CD4-positive, alpha-beta T cell treated with Interleukin-1 beta for 1 hour (primary cell): ENCODE measurements at places on chromosomes 7 and 10.

GRCh38 chr10:102579328-102579727, 65.0 kb upstream of the TRIM8 start:
- DNase-seq = no peak

GRCh38 chr10:3031490-3031889, 35.9 kb upstream of the PFKP start:
- no peak for DNase-seq

- DNase-seq = no peak
These were observed 191.0 kb downstream of the GLI3 start for GRCh38 chr7:42045961-42046360.

DNA sequence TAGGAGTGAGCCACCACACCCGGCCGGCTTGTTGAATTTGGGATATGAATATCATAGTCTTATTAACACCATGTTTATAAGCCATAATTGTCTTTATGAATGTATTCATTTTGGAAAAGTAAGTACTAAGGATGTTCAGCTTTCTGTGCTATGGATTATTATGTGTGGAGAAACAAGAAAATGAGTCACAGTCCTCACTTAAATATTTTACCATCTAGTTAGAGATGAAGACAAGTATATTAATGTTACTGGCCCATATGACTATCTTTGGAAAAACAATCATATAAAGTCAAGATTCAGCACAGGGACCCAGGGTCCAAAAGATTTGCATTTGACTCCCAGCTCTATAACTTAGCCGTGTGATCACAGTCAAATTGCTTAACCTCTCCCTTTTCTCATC, 9.8 kb upstream of the TOMM7 start:
- DNase-seq = no peak

- no peak for DNase-seq
These were observed 296 bp downstream of the HABP2 start for GRCh38 chr10:113553149-113553548.

DNA sequence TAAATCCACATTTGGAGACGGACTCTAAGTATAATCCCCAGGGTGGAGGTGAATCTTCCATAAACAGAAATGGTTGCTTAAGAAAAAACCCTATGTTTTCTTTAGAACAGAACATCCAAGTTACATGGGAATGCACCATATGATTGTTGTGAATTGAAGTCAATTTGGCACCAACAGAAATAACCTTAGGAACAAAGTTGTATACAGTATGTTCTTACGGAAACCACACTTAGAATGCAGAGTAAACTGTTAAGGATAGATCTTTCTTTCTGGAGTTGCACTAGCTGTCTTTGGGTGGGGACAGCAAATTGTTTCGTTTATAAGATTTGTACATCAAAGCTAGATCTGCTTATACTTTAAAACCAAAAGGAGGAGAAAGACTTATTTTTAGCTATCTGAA, 316.4 kb downstream of the PTEN start:
- no peak for DNase-seq

DNA sequence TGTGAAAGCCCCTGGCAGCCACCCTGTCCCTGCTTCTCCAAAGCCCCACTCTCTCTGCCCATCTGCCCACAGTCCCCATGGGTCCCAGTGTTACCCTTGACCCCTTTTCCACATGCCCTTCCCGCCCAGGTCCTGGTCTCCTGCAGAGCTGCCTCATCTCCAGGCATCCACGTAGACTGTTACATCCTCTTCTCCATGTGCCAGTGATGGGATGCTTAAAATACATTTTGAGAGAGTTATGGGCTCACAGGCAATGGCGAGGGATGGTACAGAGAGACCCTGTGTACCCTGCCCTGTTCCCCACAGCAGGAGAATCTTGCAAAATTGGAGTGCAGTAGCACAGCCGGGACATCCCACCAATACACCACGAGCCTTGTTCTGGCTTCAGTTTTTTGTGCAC, 56.8 kb downstream of the GLRX3 start:
- DNase-seq = no peak

- no peak for DNase-seq
These were observed 28.2 kb downstream of the SFR1 start for GRCh38 chr10:104150139-104150538.

DNA sequence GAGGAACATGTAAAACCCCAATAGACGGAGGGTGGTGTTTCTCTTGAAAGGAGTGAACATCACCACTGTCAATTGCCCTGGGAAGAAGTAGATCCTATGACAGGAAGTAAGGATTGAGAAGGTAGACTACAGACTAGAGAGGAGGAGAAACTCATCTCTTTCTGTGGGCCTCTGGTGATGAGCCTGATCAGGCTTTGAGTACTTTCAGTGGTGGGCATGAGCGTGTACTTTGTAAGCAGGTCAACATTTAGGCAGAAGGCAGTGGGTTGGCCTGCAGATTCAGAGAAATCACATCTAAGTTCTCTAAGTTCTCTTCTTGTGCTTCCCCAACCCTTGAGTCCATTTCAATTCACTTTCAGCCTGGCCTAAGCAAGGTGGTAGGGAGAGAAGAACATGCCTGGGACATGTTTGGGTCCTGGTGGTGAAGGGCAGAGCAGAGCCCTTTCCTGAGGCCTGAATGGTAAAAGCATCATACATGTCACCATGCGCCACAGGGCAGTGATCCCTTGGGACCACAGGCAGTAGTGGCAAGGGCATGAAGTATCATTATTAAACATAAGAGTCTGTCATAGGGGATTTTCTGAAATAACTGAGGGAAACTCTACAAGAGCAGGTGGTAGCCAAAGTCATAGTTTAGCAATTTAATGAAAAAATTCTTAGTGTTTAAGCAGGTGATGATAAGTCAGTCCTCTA, 56.4 kb upstream of the ANKRD1 start:
- DNase-seq = no peak

- no peak for DNase-seq
These were observed 218.4 kb upstream of the ZNF32 start for GRCh38 chr10:43867113-43867512.

DNA sequence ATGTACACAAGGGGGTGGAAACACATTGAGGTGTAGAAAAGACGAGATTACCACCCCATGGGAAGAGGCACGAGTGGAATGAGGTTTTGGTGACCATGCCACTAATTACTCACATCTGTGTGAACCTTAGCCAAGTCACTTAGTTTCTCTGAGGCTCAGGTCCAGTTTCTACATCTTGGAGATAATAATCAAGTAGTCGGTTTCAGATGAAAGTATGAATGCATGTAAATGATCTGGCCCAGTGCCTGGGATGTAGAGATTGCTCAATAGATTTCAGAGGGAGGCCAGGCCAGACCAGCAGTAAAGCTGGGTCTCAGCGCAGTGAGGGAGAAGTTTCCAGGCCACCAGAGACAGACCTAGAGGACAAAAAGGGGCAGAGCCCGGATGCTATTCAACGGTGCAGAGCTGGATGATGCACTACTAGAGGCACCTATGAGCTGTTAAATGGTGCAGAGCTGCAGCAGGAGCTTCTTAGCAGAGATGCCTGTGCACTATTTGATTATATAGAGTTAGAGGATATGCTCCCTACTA, 725.1 kb downstream of the GRID1 start:
- DNase-seq = no peak

DNA sequence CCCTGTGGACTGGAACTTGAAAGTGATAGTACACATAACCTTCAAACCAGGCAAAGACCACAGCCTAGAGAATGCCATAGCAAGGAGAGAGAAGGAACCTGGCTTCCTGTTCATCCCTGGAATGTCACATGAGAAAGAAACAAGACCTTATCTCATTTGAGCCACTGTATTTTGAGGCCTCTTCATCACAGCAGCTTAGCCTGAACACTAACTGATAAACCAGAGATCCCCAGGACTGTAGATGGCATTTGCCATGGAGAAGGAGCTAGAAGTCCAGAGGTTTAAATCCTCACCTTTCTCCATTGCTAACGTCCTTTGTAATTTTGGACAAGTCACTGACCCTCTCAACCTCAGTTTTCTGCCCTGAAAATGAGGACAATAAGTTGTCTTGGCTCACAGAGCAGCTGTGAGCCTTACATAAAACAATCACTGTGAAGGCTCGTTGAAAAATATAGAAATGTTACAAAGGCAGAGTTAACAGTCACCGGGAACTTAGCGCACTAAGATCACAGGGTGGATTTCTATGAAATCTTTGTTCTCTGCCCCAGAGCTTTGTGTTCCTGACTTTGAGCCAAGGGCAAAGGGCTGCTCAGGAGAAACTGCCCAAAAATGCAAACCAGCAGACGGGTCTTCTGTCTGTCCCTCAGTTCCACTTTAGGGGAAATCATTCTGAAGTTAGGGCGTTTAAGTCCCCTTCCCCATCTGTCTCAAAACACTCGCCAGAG, 197.0 kb downstream of the USP6NL start:
- DNase-seq = no peak

DNA sequence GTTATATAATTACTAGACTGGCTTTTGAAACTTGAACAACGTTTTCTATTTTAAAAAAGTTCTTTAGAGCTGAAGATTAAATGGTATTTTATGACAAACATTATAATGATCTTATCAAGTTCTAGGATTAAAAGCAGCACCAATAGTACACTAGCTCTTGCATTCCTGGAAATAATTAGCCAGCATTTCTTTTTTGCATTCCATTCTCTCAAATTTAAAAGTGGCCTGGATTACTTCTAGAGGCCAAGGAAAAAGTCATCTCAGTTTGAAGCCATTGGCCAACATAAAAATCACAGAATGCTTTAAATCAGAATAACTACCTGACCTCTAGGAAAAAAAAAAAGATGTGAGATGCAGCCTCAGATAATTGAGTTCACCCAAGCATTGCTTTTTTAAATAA, 1326.4 kb upstream of the SORCS1 start:
- no peak for DNase-seq

GRCh38 chr10:94083662-94084265, 90.0 kb downstream of the PLCE1 start:
- DNase-seq = no peak

DNA sequence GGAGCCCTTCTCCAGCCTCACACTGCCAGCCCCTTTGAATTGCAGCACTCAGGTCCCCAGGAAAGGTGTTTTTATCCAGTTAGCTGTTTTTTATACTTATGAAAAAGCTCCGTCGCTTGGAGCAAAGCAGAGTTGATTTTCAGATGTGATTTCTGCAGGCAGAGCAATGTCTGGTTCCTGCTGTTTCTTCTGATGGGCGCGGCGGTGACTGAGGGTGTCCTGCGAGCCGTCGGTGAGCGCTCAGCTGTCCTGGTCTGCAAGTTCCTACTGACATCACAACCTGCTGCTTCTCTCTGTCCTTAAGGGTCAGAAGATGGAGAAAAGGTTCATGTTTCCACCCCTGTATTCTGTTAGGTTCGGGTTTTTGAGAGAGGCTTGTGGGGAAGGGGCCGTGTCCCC, 109.6 kb upstream of the FAM20C start:
- no peak for DNase-seq

DNA sequence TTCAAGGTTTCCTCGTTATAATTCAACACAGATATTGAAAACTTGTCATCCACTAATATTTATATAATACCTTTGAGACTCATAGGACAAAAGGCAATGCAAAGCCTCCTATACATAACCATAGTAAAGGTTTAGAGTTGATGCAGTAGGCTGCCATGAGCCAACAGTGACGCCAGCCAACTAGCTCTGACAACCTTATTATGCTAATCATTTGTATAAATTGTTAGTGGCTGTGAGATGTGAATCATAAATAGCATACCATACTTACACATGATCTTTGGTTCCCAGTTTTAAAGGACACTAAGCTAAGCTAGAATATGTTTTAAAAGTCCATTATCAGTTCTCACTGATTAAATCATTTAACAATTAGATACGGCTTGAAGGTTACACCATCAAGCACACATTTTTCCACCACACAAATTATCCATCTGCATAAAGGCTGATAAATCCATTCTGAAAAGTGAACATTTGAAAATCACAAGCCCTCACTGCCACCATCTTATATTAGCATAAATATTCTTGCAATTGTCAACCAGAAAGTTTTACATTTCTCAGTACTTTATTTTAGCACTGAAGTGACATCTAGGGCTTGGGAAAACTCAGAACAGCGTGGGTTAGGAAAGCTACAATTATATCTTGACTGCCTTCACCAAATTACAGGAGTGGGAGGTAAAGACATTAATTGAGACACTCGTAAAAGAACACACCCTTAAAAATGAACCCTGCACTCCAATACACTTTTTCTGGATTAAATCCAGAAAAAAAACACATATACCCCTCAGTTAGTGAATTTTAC, 30.7 kb downstream of the COA1 start:
- DNase-seq = no peak

- DNase-seq = no peak
These were observed 58.5 kb downstream of the LARP4B start for GRCh38 chr10:873020-873419.

DNA sequence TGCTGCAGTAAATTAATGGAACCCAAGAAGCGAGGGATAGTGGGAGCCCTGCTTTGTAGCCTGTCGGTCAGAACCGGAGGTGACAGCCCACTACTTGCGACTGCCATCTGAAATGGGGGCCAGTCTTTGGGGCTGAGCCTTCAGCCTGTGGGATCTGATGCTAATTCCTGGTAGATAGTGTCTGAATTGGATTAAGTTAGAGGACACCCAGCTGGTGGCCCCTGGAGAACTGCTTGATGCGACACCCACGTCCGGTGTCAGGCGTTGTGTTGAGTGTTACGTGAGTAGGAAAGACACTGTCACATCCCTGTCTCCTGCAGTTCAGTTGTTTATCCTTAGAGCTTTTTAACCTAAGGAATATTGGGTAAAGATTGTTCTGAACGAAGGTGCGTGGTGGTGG, 5.0 kb downstream of the EIF3B start:
- no peak for DNase-seq

DNA sequence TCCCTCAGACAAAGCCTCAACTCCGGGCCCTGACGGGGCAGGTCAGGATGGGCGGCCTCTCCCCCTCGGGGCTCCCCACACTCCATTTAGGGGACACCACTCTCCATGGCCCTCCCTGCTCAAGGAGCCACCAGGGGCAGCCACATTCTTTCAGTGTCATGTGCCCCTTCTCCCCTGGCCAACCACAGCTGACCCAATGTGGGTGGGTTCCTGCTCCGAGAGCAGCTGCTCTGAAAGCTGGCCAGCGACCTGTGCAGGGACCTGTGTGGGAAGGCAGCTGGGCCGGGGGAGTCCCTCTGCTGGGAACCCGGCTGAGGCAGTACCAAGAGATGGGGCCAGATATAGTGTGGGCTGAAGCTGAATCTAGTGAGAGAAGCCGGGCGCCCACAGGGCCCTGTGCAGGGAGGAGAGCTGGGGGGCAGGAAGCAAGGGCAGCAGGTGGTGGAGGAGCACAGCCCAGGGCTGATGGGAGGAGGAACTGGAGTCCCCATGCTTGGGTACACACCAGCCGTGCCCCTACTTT, 40.6 kb upstream of the NPFFR1 start:
- DNase-seq = no peak

DNA sequence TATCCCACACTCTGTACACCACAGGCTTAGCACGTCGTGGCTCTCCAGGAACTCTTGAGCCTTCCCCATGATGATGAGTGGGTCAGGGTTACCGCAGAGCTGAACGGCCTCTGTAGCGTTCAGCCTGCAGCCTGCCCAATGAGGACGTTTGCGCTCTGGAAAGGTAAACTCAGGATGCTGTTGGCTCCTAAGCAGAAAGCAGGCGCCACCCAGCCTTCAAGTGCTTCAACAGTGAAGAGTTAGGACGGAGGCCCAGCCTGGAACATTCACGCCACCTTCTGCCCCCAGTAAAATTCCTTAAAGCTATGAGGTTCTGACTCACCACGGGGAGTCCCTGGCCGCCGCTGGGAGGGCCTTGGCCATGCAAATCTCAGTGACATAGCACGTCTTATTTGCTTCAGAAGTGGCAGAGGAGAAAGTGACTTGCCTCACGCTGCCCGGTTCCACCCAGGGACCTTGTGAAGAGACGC, 161.5 kb upstream of the SH2B2 start:
- no peak for DNase-seq
